ENCODE measurements at places on chromosomes 2 and 18.

DNA sequence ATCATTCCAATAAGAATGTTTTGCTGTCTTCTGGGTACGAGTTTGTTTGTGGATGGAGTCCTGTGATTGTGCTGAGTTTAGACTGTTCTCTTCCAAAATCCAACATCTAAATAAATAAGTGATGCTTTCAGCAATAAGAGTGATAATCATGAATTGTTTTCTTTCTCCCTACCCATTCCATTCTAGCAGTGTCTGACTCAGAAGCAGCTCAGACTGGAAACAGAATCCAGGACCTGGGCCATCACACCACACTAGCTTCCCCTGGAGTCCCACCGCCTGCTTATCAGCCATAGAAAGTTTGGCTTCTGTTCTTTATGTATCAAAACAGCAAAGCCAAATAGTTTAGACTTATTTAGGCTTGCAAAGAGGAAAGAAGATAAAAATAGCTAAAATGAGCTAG lies 76.4 kb upstream of the CNGA3 start:
- no peak for DNase-seq

- no peak for DNase-seq
These were observed 72.7 kb downstream of the ANKRD12 start for GRCh38 chr18:9209279-9209678.

- DNase-seq, result no peak
These were observed 27.5 kb downstream of the REEP1 start for GRCh38 chr2:86309966-86310365.

DNA sequence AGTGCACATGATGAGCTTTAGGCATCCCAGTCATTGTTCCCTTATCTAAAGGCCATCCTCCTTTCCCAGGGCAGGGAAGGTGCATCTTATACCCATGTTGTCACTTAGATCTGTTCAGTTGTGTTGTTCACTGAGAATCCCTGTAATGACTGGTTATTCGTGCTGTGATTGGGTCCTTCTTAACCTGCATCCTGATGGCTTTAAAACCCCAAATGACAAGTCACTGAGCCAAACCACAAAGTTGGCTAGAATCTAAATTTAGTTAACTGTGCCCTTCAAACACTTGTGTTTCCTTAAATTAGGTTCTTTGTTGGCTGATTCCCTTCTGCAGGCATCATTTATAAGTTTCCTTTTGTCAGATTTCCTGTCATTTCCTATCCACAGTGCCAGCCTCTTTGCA lies 58.5 kb upstream of the SLC16A14 start:
- DNase-seq, result no peak

DNA sequence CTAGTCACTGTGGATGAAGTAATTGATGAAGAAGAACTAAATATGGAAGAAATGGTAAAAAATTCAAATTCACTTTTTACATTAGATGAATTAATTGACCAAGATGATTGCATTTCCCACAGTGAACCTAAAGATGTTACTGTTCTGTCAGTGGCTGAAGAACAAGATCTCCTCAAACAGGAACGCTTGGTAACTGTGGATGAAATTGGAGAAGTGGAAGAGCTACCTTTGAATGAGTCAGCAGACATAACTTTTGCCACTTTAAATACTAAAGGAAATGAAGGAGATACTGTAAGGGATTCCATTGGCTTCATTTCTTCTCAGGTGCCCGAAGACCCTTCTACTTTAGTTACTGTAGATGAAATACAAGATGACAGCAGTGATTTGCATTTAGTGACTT lies 26.6 kb upstream of the DYSF start:
- DNase-seq, result no peak

GRCh38 chr2:145288650-145289496 lies 769.0 kb upstream of the ZEB2 start:
- no peak for DNase-seq

DNA sequence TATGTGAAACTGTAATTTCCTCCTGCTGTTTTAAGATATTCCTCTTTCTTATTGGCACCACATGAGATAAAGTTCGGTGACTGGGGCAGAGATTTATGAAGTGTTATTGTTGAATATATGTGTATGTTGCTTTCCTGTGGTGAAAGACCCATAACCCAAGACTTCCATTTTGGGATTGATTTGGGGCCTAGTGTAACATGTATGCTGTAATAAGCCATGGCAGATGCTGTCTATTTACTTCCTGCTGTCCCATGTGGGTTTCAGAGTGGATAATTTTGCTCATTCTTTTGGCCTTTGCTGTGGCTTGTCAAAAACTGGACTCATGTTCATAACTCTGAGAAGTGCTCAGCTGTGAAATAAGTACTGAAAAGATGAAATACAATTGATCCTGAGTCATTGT lies 10.8 kb upstream of the MYO1B start:
- DNase-seq, result no peak

DNA sequence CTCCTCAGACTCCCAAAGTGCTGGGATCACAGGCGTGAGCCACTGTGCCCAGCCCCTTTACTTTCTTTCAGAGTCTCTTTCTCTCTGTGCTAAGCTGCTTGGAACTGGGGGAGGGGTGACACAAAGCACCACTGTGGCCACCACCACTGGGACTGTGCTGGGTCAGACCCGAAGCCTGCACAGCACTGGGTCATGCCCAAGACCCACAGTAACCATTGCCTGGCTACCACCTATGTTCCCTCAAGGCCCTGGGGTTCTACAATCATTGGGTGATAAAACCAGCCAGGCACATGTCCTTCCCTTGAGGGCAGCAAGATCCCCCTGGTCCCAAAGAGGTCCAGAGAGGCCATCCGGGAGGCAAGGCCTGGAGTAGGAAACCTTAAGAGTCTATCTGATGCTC lies 9.1 kb upstream of the CAB39 start:
- DNase-seq, result no peak

DNA sequence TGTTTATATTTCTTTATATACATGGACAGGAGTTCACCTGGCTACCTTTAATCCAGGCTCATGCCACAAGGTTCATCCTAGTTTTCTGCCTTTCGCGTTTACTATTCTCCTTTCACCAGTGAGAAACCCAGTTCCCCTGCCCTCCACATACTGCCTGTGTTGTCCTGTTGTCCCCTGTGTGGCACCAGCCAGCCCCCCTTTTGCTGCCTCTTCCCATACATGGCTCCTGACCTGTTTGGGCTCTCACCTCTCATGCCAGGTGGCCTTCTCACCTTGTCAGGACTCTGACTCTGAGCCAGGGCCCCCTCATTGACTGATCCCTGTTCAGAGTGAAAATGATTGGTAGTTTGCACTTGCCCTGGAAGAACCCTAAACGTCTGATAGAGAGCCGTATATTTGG lies 13.6 kb downstream of the ASB1 start:
- DNase-seq, result no peak

DNA sequence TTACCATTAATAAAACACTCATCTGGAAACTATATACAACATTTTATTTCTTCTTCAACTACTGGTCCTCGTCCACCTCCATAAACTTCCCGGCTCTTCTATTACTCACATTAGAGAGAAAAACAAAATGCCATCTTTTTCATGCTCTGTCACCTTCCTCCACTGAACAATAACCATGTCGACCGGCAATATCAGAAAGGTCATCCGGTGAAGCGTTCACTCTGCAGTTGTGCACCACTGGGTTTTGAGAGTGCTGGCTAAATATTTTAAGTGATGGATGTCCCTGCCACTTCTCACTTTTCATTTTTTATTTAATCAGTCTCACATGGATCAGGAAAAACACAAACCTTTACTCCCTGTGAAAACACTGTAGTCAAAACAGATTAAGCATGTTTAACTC lies 48.2 kb downstream of the SPP2 start:
- DNase-seq, result no peak

DNA sequence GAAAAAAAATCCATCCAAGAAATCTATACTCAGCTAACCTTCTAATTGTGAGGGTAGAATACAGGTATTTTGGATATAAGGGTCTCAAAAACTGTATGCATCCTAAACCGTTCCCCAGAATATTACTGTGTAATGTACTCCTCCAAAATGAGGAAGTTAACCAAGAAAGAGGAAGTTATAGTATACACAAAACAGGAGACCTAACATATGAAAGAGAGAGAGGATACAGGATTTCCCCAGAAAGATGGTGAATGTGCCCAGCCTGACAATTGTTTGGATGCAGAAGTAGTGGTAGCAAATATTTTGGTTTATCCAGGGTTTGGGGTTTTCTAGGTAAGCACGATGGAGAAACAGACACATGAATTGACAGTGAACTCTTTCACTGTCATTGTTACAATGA lies 50.6 kb downstream of the GALNT3 start:
- DNase-seq, result no peak

GRCh38 chr2:8479298-8479697 lies 202.6 kb upstream of the ID2 start:
- DNase-seq, result no peak

DNA sequence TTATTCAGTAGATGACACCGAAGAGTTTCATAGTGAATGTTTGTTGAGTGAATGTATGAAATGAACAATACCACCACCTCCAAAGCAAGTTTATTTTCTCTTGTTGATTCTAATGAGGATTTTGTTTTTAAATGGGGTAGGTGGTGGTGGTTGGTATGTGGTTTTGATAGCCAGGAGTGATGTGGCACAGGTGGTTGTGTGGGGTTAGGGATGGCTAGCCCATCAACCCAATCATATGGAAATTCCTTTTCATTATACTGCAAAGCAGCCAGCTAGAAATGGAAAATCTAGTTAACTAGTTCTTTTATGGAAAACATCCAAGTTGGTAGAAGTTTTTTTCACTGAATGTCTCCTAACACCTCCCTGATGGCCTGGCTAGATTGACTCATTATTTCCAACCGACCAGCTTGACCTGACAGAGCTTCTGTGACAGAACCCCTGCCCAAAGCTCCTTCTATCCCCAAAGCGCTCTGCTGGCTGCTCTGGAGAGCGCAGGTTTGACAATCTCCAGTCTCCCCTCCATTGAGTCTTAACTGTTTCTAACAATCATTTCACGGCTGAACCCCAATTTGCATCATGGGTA lies 376.9 kb downstream of the MTX2 start:
- no peak for DNase-seq

DNA sequence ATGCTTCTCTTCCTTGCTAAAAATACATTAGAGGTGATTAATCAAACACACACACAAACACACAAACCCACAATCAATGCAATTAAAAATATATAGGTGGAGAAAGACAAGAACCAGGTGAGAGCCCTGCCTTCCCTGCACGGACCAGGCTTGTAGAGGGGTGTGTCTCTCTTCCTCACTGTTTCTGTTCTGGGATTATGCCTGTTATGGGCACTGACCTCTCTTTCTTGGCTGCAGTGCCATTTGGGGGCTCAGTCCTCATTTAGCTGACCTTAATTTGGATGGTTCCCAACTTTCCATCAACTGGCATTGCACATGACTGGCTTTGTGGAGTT lies 89.8 kb downstream of the SH3RF3 start:
- DNase-seq, result no peak

DNA sequence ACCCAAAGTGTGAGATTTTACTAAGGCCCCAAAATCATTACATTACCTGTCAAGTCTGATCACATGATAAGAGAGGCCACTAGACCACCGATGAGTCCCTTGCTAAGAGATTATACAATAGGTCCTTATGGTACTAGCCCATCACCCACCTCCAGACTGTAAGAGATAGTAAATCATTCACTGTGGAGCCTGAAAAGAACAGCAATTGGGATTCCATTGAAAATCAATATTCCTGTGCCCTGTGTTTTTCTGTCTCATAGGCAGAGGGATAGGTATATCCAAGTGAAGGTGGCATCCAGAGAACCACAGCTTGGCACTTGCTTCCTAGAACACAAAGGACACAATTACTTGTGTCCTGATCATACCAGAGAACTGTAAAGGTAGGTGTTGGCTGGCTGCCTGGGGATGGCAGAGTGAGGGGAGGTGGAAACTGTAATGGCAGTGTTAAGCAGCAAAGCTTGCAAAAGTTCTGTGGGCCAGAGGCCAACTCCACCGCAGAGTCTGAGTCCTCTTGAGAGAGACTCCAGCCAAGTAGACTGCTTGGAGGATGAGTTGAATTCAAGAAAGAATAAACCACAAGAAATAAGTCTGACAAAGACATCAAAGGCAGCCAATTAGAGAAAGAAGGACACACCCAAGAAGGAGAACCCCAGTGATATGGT lies 102.0 kb upstream of the PIEZO2 start:
- DNase-seq, result no peak

DNA sequence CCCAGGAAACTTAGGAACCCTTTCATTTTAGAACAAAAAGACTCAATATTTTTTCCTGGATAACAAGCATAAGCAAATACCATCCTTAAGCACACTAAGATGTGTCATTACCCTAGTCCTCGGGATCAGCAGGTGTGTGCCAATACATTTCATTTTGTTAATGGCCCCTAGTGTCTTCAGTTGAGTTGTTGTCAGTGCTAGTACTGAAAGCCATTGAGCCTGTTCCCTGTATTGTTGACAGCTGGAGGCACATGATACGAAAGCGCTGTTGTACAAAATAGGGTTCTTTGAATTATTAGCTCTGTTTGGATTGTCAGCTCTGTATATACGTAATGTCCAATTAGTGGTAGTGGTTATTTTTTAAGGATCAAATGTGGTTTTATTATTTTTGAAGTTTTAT lies 29.5 kb downstream of the VAPA start:
- DNase-seq, result no peak

DNA sequence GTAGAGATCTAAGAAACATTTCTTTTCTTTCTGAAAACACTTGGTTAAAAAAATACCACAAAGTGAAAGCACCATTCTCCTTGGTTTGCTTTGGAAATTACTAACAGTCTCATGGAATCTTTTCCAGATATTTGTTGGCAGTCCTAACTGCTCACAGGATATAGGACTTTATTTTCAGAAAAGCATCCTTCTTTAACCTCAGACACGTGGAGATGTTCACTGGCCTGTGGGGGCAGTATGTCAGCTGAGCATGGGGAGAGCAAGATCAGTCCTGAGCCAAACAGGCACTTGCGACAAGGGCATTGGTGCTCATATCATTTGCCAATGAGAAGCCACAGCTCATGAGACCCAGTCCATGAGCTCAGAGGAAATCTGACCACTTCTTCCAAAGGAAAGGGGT lies 371.9 kb downstream of the NBAS start:
- no peak for DNase-seq

DNA sequence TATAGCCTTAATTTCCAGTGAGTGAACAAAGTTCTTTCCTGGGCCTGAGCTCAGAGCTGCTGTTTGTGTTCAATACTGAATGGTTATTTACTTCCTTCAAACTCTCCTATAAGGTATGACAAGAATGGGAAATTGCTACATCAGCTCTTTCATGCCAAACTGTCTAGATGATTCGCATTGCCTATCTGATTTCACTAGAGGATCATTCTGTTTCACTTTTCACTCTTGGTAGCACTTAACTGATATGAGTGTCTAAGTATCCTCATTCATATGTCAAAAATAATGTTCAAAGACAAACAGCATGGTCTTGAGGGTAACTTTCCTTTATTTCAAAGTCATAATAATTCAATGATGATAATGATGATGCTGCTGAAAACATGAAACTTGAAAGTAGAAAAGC lies 32.9 kb upstream of the SCG2 start:
- DNase-seq, result peak; percentile 48

DNA sequence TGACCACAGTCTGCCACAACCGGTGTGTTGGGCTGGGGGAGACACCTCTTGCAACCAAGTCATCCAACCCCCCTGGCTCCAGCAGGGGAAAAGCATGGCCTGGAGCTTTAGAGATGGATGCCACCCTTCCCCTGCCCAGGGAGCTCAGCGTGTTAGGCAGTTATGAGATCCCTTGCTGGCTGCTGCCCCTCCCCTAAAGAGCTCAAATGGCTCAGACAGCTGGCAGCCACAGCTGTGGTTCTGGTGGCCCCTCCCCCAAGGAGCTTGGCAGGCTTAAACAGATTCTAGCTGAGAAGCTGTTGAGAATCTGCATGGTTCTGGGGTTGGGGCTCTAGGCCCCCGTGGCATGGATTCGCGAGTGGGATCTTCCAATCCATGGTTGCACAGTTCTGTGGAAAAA lies 64.7 kb downstream of the TEX51 start:
- DNase-seq, result peak; percentile 34

All from LHCN-M2 (cell line).